ENCODE measurements at places on chromosomes 5 and 9.

GRCh38 chr5:23014825-23015224, 161.7 kb upstream of the CDH12 start:
- DNase-seq: no peak

- no peak for DNase-seq
These were observed 34.5 kb upstream of the NIPBL start for GRCh38 chr5:36842087-36842486.

GRCh38 chr9:131601683-131602181, 56.4 kb downstream of the PRRT1B start:
- no peak for DNase-seq

GRCh38 chr9:36345103-36345846, 54.8 kb downstream of the RNF38 start:
- DNase-seq: no peak

- DNase-seq: no peak
These were observed 279.6 kb upstream of the FTMT start for GRCh38 chr5:121572061-121572460.

GRCh38 chr9:27303219-27303618, 6.3 kb upstream of the EQTN start:
- DNase-seq: no peak

DNA sequence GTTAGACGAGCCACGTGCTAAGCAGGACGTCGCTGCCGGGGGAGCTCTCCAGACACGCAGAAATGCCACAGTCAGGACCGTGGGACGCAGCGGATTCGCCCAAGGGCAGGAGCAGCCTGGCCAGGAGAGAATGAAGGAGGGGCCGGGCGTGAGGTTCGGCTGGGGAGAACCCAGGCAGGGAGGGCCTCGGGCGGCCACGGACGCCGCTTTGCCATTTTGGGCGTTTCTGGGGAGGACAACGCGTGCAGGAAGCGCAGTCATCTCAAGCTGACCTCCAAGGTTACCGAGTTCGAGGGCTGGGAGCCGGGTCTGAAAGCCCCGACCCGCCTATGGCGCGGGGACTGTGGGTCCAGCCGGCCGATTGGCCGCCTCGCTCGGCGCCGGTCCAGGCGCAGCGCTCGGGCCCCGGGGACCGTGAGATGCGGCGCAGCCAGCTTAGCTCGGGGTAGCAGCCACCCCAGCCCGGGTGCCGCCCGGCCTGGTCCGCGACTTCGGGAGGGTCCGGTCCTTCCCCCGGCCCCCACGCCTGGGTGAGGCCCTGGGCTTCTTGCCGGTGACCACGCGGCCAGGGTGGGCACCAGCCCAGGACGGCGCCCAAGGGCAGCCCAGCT, 760 bp upstream of the MAN1B1 start:
- DNase-seq: no peak

GRCh38 chr9:91746904-91747303, 203.1 kb downstream of the ROR2 start:
- no peak for DNase-seq

GRCh38 chr9:112848316-112849151, 42.1 kb downstream of the SLC46A2 start:
- DNase-seq: no peak

GRCh38 chr5:105101577-105101976, 1539.0 kb upstream of the NUDT12 start:
- no peak for DNase-seq

- peak; percentile 30 for DNase-seq
These were observed 215.5 kb downstream of the PDZD2 start for GRCh38 chr5:31854181-31855133.

DNA sequence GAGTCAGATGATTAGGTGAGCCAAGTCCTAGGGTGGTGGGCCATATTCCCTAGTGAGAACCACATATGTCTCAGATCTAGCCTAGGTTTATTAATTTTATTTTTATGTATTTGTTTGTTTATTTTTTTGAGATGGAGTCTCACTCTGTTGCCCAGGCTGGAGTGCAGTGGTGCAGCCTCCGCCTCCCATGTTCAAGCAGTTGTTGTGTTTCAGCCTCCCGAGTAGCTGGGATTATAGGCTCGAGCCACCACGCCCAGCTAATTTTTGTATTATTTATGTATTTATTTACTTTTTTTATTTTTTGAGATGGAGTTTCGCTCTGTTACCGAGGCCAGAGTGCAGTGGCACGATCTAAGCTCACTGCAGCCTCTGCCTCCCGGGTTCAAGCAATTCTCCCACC, 36.0 kb downstream of the NUP188 start:
- DNase-seq: no peak

GRCh38 chr5:5141339-5141599, 1.1 kb downstream of the ADAMTS16 start:
- peak; percentile 38 for DNase-seq

- peak; percentile 20 for DNase-seq
These were observed 78.0 kb downstream of the GNAQ start for GRCh38 chr9:77953590-77953989.

DNA sequence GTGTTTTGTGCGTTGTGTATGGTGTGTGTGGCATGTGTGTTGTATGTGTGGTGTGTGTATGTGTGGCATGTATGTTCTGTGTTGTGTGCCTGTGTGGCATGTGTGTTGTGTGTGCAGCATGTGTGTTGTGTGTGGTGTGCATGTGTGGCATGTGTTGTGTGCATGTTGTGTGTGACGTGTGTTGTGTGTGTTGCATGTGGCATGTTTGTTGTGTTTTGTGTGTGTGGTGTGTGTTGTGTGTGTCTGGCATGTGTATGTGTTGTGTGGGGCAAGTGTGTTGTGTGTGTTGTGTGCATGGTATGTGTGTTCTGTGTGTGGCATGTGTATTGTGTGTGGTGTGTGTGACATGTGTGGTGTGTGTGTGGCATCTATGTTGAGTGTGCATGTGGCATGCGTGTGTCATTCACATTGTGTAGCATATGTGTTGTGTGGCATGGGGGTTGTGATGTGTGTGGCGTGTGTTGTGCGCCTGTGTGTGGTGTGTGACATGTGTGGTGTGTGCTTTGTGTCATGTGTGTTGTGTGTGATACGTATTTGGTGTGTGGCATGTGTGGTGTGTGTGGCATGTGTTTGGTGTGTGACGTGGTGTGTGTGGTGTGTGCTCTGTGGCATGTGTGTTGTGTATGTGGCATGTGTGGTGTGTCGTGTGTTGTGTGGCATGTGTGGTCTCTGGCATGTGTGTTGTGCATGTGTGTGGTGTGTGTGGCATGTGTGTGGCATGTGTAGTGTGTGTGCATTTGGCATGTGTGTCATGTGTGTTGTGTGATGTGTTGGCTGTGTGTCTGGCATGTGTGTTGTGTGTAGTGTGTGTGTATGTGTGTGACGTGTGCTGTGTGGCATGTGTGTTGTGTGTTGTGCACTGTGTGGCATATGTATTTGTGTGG, 46.6 kb upstream of the IRX4 start:
- no peak for DNase-seq

- no peak for DNase-seq
These were observed 104.1 kb upstream of the TUT7 start for GRCh38 chr9:86458191-86458855.

DNA sequence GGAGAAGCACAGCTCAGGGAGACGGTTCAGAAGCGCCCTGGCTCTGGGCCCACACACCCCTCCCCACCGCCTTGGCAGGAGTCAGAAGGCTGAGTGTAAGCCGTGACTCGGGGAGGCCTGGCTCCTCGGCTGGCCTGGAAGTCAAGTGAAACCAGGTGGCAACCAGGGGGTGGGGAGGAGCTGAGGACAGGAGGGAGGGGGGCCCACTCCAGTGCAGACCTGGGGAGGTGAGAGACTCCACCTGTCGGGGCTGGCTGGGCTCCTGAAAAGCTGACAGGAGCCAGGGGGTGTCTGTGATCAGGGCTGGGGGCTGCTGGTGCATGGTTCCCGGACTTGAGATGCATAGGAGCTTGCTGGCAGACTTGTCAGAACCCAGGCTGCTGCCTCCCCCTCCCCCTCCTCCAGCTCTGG, 150.2 kb upstream of the PHYKPL start:
- peak; percentile 76 for DNase-seq

- no peak for DNase-seq
These were observed 3.2 kb upstream of the FBXO4 start for GRCh38 chr5:41921874-41922273.

DNA sequence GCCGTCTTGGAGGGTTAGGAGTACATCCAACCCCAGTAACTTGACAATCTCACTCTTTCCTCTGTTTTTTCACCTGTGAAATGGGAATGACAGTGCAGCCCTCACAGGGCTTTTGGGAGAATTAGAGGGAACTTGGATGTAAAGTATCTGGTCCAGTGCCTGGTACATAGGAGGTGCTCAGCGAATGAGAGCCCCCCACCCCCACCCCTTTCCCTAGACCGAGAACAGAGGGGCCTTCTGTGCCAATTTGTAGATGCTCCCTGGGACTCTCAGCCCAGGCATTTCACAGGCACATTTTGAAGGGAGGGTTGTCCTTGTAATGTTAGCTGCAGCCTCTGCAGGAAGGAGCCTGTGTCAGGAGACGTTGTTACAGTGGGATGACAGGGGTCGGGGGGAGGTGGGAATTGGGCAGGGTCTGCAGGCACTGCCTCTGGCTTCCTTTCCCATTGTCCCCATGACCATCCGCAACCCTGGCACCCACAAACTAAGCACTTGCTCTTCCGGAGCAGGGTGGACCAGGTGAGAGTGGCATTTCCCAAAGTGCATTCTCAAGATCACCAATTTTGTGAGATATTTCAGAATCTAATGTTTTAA, 47.0 kb downstream of the AMBP start:
- DNase-seq: no peak

GRCh38 chr5:149820012-149820411, 89.9 kb downstream of the PPARGC1B start:
- DNase-seq: no peak

DNA sequence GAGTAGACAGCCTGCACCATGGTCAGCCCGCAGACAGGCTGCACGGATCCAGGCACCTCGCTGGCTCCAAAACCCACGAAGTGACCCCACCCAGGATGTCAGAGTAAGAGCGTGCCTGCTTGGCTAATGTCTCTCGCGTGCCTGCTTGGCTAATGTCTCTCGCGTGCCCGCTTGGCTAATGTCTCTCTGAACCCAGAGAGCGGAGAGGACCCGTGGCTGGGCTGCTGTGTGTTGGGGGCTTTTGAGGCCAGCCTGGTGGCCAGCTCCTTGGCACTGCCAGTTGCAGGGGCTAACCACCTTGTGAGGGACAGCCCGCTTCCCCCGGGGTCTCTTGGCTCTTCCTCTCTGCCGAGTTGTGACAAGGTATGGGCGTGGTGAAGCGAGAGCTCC, 8.9 kb upstream of the RXRA start:
- no peak for DNase-seq

GRCh38 chr5:178165581-178165980, 11.9 kb upstream of the NHP2 start:
- DNase-seq: no peak

GRCh38 chr9:134626069-134626423, 15.6 kb upstream of the COL5A1 start:
- DNase-seq: no peak

- no peak for DNase-seq
These were observed 74.9 kb upstream of the CER1 start for GRCh38 chr9:14797435-14797834.

- no peak for DNase-seq
These were observed 104.6 kb upstream of the LRRTM2 start for GRCh38 chr5:138979684-138980280.

DNA sequence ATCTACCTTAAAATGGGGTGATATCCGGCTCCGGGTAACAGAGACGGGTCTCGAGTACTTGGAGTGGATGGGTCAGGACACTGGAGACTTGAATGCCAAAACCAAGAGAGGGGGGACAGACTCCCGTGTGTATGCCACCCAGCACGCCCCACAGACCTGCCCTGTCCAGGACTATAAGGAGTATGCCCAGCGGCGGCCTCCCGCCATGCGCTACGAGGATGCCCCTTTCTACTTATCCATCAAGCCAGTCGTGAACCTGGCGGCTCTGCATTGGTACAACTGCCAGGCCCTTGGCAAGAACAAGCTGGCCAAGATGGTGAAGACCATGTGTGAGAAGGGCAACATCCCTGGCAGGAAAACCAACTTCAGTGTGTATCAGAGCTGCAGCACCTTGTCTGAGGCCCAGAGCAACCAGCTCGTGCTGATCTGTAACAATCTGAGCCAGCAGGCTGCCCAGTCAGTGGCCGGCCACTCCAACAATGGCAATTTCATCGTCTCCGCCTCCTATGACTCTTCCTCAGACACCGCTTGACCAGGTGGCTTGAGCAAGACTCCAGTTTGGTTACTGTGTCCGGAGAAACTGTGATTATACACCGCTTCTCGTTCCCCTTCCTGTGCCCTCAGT, 99.4 kb downstream of the INIP start:
- no peak for DNase-seq

GRCh38 chr9:124810663-124811355, 33.9 kb downstream of the OLFML2A start:
- DNase-seq: no peak
